Large intestine (tissue), 12 donors: ENCODE measurements at places on chromosomes 4 and X. TPM values are rescaled to one million over a fixed set of nuclear protein-coding genes. Genes with fewer than 3 reads are reported as not detected.

- peak; percentile 31 for DNase-seq
Observed at GRCh38 chr4:179867300-179867878, 2375.8 kb upstream of the TENM3 start.

GRCh38 chr4:150211799-150212445 lies 133.7 kb downstream of the DCLK2 start:
- no peak for DNase-seq

GRCh38 chrX:71095033-71095432 lies 618 bp upstream of the FOXO4 start:
- DNase-seq = no peak

GRCh38 chr4:24279911-24280375 lies 304.4 kb downstream of the DHX15 start:
- no peak for DNase-seq

The STOX2 gene
- polyA plus RNA-seq = 4.4 TPM

The EBP gene
- 110 TPM for polyA plus RNA-seq

The CORIN gene
- polyA plus RNA-seq = 0.42 TPM

The GASK1B gene
- polyA plus RNA-seq = 39.6 TPM

GRCh38 chr4:150327262-150327780 lies 249.1 kb downstream of the DCLK2 start:
- no peak for DNase-seq

- DNase-seq = no peak
Observed at GRCh38 chrX:115913575-115913974, 257.0 kb upstream of the AGTR2 start.

- peak; percentile 13 for DNase-seq
Observed at GRCh38 chr4:138310498-138310897, 68.3 kb upstream of the SLC7A11 start.

The STBD1 gene
- 15.0 TPM for polyA plus RNA-seq

The CYLC1 gene
- not detected for polyA plus RNA-seq

The UBE2K gene
- 55.5 TPM for polyA plus RNA-seq

DNA sequence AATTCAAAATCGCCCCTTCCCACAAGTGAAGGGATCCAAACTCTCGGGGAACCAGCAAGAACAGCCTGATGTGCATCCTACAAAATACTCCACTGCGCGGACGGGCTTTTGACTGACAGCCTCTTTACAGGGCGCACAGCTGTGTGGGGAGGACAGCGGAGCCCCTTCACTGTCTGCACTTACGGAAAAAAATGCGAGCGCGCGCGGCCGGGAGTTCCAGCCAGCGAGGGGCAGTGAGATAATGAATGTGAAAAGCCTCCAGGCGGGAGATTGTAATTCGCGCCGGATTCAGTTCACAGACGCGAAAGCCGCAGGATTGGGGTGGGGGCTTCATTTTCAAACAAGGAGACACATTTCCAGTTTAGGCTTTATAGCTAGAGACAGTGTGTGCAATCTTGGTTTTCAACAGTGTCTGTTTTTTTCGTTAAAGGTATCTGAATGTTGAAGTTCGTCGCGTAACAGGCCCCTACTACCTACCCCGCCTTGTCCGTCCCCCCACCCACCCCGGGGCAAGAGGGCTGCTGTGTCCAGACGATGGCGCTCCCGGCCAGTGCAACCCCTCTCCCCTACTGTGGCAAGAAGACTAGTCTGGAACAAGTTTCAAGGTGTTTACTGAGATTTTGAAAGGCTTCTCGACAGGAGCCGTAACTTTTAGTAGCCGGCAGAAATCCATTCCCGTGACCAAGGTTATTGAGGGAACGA lies 1.7 kb upstream of the GPR50 start:
- no peak for DNase-seq

- DNase-seq = no peak
Observed at GRCh38 chr4:160846121-160846520, 1317.7 kb downstream of the FSTL5 start.

GRCh38 chr4:8590546-8590880 lies 2.1 kb upstream of the CPZ start:
- DNase-seq = no peak

- DNase-seq = no peak
Observed at GRCh38 chr4:27843776-27844175, 983.1 kb downstream of the STIM2 start.

The STARD8 gene
- 2.6 TPM for polyA plus RNA-seq

GRCh38 chr4:1668488-1668840 lies 15.6 kb downstream of the FAM53A start:
- DNase-seq = no peak

GRCh38 chrX:48826135-48826875 lies at the start of gene ERAS:
Gene ERAS (plus strand): TSS chrX:48826513. CDS start chrX:48829124, 2,611 bp downstream.
- DNase-seq = no peak

DNA sequence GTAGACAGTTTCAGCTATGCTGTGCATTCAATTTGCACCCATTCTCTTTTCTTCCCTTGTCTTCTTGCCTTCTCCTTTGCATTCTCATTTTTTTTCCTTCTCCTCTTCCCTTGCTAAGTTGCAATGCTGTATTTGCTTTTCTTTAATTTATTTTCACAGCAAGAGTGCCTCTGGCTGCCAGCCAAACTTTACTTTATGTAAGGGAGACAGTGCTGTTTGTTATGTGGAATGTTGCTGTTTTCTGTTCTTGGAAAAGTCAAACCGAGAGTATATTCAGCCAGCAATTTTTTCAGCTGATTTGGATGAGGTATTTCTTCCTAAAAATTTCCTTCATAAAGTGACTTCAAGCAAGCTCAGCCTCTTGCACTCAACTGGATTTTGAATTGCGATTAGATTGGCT lies 1293.4 kb downstream of the ARAP2 start:
- DNase-seq = no peak

DNA sequence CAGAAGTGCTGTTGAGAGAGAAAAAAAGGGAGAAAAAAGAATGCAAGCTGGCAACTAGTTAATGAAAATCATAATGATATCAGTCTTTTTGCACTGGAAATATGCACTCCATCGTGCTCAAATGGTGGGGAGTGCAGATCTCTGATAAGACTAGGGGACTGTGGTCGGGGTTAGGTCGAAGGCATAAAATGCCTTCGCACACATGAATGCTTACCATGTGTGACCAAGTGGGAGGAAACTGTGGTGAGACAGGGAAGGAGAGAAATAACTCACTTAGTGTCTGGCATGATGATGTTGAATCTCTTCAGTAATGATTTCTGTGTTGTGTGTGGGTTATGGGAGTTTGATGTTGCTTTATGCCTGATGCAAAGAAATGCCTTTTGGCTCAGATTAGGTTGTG lies 358.9 kb downstream of the FBXO8 start:
- no peak for DNase-seq

DNA sequence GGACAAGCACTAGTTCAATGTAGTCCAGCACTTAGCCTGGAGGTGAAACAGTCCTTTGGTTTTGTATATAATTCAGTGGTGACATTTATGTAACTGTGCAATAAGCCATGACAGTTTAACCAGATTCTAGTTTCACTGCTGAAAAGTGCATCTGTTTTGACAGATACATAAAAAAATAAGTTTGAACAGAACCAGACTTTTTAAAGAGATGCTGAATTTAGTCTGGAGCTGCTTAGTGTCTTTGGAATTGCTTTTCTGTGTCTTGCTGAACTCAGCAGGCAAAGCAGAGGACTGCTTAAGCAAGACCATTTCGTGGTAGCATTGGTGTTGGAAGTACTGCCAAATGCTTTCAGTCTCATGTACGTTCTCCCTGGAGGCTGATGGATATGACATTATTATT lies 393.5 kb downstream of the MAPK10 start:
- DNase-seq = no peak

GRCh38 chr4:76449362-76449767 lies 14.3 kb downstream of the SHROOM3 start:
- DNase-seq = no peak

DNA sequence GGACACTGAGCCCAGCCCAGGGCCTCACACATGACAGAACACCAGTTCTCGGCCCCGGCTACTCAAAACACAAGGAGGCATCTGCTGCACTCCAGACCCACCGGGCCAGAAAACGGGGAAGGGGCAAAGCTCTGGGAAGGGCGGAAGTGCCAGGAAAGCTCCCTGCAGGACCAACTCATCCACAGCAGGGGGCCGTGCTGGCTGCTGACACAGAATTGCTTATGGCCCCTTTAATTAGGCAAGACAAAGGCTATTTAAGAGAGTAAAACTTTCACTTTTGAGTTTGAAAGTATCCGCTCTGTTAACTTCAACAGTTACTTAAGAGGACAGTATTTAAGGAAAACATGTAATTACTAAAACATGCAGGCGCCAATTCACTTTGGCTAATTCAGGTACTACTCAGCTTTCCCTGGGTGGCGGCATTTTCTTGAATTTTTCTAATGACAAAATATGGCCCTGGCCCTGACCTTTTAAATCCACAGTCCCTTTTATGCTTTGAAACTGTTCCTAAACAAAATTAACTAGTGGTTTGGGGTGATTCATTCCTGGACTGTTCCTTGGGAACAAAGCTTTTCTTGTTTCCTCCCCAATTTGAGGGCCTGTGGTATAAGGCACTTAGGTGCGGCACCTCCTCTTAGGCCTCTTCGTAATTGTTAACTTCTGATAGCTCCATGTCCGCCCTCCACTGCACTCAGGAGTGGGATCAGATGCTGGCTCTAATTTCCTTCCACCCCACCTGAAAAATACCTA lies 40.4 kb downstream of the NSG1 start:
- no peak for DNase-seq

DNA sequence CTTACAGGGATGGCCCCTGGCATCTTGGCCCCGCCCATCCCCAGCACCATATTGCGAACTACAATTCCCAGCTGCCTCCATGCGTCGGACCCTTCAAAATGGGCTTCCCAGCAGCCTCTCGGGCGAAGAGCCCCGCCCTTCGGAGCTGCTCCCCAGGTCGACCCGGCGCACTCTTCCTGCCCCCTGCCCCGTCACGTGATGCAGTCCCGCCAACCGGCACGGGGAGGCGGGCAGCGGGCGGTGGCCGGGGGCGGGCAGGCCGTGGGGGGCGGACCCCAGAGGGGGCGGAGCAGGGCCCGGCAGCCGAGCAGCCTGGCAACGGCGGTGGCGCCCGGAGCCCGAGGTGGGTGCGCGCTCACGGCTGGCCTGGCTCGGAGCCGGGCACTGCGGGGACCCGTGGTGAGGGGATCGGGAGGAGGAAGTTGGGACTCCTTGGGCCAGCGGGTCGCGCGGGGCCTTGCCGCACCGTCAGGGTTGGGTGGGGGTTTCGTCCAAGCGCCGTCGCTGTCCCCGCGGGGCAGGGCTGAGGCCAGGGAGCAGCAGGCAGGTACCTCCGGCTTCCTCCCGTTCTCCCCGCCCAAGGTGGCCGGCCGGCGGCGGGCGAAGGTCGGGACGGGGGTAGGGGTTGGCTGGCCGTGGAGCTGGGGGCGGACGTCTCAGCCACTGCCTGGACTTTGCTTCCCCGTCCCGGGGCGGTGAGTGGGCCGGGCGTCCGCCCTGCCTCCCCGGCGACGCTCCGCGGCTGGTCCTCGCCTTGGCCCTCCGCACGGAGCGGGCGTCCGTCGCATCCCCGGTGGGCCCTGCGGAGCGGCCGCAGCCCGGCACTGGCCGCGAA lies at the start of gene MTM1:
Gene MTM1, plus strand, starts transcription at position 302 of the 835 bp plus-strand sequence. CDS start 23,994 bp downstream, outside the sequence.
- DNase-seq = peak; percentile 96

The TMEM154 gene
- 0.90 TPM for polyA plus RNA-seq

- DNase-seq = no peak
Observed at GRCh38 chr4:2786794-2787229, 6.1 kb upstream of the SH3BP2 start.

DNA sequence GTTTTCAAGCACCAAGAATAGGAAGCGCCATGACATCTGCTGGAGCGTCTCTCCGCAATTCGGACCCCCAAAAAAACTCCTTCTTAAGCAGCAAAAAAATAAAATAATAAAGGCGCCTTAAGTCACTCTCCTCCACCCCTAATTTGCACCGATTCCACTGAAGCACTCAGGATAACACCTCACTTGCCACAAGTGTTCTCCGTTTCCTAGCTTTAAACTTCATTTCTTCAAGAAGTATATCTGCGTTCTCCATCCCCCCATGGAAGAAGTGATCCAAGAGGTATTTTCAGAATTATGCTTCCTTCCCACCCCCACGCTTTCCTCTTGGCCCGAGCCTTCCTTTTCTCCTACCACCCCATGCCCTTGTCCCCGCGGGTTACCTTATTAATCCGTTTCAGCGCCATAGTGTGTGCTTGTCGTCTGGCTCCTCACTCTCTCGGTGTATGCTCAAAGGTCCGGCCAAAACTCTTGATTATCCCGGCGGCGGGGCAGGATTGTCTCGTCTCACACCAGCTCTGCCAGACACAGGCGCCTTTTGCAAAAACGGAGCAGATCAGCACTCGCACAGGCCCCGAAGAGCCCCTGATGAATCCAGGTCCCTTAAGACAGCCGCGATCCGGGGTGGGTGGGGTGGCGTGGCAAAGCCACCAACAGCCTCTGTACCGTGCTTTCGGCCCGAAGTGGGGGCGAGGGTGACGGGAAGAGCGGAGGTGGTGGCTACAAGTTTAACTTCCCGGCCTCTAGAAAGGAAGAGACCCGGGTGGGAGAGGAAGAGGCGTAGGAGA lies 1.1 kb downstream of the UBE2D3 start:
- DNase-seq = no peak

- DNase-seq = no peak
Observed at GRCh38 chrX:13898603-13899002, 81.7 kb upstream of the GPM6B start.

DNA sequence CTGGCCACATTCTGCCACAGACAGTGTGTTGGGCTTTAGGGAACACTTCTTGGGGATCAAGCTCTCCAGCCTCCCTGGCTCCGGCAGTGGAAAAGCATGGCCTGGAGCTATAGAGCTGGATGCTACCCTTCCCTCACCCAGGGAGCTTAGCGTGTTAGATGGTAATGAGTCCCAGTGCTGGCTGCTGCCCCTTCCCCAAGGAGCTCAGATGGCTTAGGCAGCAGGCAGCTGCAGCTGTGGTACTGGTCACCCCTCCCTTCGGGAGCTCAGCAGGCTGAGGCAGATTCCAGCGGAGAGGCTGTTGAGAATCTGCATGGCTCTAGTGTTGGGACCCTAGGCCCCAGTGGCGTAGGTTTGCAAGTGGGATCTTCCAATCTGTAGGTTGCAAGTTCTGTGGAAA lies 19.5 kb downstream of the TMEM144 start:
- DNase-seq = no peak

The GLUD2 gene
- 2.0 TPM for polyA plus RNA-seq

DNA sequence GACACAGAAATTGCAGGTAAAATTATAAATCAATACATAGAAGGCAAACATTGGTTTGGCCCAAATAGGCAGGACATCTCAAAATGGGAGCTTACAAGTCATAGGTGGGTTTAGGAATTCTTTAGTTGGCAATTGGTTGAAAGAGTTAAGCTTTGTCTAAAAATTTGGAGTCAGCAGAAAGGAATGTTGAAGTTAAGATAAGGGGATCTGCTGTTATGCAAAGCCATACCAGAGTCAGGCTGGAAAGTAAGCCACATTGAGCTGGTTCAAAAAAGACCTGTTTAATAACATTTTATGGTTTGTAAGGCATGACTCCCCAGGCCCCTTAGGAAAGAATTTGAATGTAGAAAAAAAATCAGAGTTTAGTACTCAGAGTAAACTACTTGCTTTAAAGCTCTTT lies 92.6 kb downstream of the IL13RA2 start:
- DNase-seq = no peak

GRCh38 chr4:104879854-104880253 lies 266.8 kb upstream of the TET2 start:
- DNase-seq = no peak

- DNase-seq = no peak
Observed at GRCh38 chrX:33330798-33331197, 119.4 kb upstream of the DMD start.
